ENCODE measurements at places on chromosomes 16 and 17. TPM values are rescaled to one million over a fixed set of nuclear protein-coding genes. Genes with fewer than 3 reads are reported as not detected.

The FBXO39 gene
- total RNA-seq: 5.5 TPM

The CDH1 gene
- 15.9 TPM for total RNA-seq

GRCh38 chr16:51416926-51417325 lies 265.9 kb upstream of the SALL1 start:
- peak; percentile 37 for DNase-seq

- DNase-seq: no peak
Observed at GRCh38 chr16:4667203-4667963, 26.0 kb upstream of the NUDT16L1 start.

DNA sequence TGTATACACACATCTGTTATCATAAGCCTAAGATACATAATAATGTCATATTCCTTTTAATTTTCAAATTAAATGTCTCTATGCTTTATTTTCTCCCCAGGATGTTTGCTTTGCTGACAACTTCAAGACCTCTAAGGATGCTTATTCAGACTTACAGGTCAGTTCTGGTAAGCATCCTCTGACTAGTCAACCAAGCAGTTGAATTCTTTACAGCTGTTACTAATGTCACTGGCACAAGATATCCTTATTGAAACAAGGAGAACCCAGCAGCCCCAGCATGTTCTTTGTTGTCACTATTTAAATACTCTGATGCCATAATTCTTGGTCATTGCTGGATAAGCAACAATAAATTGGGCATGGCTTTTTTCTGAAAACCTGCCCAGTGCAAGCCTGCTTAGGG lies 232.3 kb upstream of the PMFBP1 start:
- no peak for DNase-seq

GRCh38 chr17:290121-290521 lies 62.5 kb downstream of the RPH3AL start:
- DNase-seq: no peak

DNA sequence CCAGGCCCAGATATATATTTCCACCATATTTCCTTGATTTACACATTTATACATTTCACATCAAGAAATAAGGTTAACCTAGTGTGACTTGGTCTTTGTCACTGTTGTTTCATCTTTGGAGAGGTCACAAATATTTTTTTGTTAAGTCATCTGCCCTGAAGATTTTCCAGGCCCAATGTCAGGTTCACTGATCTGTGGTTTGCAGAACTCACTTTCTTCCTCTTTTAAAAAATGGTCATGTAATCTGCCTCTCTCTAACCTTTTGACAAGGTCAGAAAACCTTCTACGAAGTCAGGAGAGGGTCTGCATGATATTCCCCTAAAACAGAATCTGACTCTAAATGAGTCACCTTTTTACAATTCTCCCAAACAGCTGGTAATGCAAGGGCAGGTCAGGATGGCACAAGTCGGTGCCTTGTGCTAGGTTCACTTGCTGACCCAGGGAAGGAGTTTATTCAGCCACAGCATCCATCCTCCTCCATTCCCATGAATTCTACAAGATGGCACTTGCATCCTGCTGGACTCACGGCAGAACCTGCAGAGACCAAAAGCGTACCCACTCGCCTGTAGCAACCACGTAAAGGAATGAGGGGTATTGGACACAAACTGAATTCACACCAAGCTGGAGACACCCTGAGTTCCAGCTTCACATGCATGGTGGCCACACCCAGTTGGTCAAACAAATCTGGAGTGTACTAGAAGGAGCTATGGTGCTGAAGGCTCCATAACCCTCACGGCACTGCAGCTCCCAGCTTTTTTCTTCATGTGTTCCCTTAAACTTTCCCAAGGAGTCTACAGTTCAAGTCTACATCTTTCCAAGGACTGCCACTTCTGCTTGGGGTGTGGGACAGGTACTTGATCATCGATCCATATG lies 1.6 kb upstream of the KIAA0513 start:
- no peak for DNase-seq

The TBC1D3K gene
- total RNA-seq: not detected

The SPATA2L gene
- 12.5 TPM for total RNA-seq

The CPNE7 gene
- not detected for total RNA-seq

DNA sequence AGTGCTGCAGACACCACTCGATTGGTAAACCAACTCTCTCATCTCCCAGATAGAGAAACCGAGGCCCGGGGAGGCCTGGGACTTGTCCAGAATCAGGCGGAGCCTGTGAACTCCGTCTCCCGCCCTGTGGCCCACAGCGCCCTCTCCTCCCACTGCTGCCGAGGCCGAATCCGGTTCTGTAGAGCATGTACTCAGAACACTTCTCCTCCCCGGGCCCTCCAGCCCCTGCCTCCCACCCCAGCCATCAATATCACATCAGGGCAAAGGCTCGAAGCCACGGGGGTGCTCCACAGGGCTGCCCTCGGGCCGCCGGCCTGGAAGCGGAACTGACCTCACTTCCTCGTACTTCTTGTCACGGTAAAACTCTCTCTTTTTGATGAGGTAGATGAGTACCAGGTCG lies 13.0 kb downstream of the EMC6 start:
- DNase-seq: no peak
